ENCODE measurements at places on chromosomes 16 and 17.

- DNase-seq, result no peak
Observed at GRCh38 chr17:74677558-74678466, 34.9 kb downstream of the CD300LF start.

- DNase-seq, result no peak
Observed at GRCh38 chr17:82495844-82496528, 23.5 kb upstream of the FOXK2 start.

DNA sequence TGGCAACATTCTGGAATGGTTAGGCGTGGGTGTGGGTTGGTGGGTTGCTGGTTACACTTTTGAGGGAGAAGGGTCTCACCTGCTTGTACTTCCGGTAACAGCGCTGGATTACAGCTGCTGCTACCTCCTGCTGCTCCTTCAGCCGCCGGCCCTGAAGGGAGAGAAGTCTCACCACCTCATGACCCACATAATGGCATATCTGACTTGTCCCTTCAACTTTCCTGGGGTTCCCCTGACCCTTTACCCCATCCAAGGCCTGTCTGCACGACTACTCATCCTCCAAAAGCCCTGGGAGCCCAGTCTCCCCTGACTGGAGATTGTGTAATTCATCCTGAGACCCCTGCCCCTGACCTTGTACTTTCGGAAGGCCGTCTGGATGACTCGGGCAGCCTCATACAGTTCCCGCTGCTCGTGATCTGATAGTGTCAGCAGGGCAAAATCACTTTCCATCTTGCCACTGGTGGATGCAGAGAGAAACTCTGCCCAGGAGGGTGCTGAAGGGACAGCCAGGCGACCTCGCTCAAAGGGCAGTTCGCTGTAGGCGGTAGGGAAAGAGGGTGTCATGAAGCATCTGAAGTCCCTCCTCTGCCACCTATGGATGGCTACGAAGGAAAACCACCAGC, 2.0 kb upstream of the SPAG7 start:
- no peak for DNase-seq

DNA sequence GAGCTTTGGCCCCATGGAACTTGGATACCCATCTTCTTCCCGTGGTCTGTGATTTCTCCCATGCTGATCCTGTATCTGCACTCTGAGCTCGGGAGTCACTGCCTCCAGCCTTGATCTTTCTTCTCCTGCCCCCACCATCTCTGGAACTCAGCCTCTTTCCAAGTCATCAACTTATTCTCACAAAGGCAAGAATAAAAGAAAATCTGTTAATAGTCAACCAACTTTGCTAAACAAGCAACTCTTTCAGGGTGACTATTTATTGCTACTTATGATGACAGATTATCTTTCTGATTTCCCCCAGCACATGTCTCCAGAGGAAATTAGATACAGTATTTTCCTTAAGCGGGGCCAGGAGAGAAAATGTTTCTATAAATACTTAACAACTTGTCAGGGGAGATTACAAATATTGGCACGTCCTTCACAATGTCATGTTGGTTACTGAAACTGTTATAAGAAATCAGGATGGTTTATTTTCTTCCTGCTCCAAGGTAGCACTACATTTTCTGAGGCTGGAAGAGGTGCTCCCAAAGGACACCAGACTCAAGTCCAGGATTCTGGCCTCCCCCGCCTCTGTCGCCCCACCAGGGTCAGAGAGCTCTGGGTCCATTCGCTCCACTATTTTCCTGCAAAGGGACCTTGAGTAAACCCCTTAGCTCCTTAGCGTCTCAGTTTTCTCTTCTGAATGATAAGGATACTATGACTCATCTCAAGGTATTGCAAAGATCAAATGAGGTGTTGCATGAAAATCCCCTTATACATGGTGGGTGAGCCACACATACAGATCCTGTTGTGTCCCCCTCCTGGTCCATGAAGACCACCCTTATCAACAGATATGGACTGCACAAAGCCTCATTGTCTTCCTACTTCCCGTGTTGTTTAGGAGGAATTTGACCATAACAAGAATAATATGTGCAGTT, 205.2 kb upstream of the WSCD1 start:
- DNase-seq, result no peak

DNA sequence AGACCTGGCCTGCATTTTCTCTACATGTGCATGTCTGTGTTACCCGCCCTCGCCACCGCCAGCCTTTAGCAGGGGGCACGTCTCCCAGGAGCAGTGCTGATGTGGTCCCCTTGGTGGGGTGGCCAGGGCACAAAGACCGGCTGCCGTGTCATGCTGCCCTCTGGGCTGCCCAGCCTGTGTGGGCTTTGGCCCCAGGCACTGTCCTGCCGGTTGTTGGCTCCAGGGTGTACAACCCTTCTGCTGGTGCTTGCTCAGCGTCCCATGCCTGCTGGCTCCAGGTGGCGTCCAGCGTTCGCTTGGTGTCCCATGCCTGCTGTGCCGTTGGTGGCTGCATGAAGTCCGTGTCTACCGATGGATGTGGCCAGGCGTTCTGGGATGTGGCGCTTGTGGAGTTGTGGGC, 4.1 kb downstream of the BAIAP2 start:
- DNase-seq, result no peak

GRCh38 chr16:84475643-84476240, 28.7 kb downstream of the MEAK7 start:
- no peak for DNase-seq

DNA sequence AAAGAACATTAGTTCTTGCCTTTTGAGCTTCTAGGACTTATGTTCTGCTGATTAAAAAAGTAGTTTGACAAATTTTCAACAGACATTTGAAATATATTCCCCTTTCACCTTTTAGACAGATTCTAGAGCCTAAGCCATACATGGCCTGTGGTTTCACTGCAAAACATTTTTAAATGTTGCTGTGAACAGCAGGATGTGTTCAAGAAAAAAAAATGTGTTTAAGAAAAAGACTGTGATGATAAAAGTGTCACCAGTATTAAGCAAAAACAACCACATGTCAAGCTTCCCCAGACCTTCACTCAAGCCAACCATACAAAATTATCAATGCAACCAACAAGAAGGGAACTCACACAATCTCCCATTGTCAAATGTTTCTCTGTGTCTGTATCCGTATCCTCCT, 103.5 kb downstream of the SYCE1L start:
- no peak for DNase-seq

- DNase-seq, result no peak
Observed at GRCh38 chr17:66467766-66468165, 165.4 kb downstream of the PRKCA start.

- no peak for DNase-seq
Observed at GRCh38 chr17:57779706-57780105, 34.6 kb upstream of the CCDC182 start.

DNA sequence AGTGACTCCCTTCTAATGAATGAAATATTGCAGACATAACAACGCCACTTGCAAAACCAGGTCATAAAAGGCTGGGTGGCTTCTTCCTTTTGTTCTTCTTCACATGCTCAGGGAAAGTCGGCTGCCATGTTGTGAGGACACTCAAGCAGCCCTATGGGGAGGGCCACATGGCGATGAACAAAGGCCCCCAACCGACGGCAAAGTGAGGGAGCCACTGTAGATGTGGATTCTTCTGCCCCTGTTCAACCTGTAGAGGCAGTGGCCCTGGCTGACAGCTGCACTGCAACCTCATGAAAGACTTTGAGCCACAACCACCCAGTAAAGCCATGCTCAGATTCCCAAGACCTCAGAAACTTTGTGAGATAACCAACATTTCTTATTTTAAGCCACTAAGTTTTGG, 203.5 kb upstream of the TNRC6C start:
- no peak for DNase-seq

DNA sequence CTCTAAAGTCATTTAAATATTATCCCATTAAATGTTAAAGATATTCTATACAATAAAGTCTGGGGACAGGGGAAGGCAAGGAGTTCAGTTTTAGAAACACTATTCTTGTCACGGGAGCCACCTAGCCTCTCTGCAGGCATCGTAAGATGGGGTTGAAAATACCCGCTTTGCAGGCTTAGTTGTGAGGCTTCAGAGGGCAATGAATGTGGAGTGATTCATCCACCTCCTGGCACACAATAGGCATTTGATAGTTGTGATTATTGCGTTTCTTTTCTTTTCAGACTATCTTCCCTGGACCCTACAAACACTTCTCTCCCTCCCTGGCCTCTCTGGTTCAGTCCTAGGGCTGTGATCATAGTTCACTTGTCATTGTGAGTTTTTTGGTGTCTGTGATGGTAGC, 19.6 kb downstream of the GLP2R start:
- DNase-seq, result no peak

DNA sequence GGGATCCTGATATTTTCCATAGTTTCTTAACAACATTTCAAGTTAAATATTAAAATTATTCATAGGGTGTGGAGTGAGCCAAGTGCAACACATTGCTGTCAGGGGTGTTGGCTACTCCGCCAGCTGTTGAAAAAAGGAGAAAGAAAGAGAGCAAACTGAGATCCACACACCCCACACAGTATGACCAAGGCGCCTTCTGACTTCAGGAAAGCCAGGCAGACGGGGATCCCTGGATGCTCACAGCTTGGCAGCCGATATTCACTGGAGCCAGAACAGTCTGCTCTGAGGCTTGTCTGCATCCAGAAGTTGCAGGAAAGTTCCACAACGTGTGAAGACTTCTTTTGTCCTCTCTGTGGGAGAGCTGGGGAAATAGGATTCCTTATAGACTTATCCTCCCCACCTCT, 9.3 kb downstream of the CHD9NB start:
- DNase-seq, result no peak

GRCh38 chr17:38424297-38424972, 3.8 kb upstream of the ARHGAP23 start:
- no peak for DNase-seq

DNA sequence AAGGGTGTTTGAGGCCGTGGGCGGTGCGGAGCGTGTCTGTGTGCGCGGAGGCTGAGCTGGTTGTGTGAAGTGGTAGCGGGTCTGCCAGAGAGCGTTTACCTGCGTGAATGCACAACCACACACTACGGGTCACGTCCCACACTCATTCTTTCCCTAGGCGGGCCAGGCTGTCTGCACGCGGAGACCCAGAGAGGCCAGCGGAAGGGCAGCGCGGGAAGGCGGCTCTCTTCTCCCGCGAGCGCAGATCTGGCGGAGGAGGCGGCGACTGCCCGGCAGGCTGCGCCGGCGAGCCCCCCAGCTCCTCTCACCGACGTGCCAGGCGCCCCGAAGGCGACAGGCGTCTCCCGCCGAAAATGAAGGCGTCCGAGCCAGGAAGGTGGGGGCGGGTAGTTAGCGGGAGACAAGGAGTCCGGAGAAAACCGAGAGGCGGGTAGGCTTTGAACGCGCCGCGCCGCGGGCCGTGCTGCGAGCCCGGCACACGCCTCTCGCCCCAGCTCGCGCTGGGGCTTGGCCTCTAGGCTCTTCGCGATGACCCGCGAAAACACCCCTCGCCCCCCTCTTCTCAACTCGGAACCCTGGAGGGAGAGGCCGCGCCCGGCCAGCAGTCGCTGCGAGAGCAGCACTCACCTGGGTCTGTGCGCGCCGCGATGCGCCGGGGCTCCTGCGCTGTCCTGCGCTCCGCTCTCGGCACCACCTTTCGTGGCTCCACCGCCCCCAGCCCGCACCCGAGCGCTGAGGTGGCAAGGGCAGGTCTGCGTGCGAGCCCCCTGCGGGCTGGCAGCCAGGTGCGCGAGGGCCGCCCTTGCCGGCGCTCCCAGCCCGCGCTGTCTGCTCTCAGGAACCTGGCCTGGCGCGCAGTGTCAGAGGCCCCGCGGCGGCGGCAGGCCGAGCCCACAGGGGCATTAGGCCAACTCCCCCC, 2.0 kb upstream of the FOXF1 start:
- DNase-seq, result no peak

DNA sequence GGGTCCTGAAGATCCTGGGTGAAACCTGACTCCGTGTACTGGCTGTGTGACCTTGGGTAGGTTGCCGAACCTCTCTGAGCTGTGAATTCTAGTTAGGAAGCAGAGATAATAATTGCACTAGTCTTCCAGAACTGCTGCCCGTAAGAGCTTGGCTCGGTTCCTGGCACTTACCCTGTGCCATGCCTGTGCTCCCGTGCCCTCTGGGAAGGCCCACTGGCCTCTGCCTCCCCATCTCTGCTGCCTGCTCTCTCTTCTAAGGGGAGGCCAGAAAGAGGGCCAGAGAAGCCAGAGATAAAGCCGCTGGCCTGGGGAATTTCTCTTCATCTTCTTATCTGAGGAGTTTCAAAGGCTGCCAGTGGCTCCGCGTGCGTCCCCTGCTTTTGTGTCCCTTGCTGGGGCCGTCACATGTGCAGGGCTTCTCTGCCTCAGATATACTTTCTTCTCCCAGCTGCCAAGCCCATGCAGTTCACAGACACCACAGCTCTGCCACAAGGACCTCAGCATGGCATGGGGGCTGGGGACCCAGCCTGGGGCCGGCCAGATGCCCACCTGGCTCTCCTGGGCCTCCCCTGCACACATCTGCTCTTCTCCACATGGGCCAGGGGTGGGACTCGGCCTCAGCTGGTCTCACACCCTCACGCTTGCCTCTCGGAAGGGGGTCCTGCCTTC, 145.2 kb downstream of the SDK2 start:
- DNase-seq, result no peak

DNA sequence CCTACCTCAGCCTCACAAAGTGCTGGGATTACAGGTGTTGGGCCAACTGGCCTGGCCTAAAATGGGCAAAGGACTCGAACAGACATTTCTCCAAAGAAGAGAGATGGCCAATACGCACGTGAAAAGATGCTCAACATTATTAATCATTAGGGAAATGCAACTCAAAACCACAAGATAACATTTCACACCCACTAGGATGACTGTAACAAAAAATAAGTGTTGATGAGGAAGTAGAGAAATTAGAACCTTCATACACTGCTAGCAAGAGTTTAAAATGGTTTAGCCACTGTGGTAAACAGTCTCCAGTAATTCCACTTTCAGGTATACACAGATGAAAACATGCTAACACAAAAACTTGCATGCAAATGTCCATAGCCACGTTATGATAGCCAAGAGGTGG, 5.7 kb downstream of the TMED6 start:
- no peak for DNase-seq

- no peak for DNase-seq
Observed at GRCh38 chr17:15507896-15508295, 40.5 kb upstream of the CDRT4 start.

DNA sequence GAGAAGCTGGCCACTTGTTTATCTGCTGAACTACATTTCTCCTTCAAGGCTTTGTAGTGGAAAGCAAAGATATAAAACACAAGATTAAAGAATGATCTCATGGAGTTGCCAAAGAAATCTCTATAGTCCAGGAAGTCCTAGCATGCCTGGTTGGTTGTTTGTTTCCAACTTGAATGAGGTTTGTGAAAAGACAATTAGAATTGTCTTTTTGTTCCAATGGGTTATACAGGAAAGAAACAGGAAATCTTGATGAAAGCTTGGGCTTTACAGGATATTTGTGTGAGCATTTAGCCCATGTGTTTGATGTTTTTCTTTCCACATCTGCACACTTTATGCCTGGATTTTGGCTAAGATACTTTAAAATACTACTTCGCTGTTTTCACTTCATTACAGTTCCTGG, 273.4 kb downstream of the CEP112 start:
- no peak for DNase-seq

DNA sequence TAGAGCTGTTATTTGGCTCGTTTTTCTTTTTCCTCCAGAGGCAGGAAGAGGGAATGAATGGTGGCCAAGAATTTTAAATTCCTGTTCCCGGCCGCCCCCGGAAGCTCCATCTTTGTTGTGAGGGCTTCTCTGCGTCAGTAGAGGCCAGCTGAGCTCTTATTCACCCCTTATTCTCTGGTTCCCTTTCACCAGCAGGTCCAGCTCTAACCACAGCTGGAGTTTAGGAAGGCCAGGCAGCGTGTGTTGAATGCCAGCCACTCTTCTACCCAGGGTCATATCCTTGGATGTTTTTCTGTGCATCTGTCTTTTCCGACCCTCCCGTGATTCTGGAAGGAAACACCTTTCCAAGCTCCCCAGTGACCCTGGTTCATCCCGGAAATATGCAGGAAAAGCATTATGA, 570.5 kb downstream of the WWOX start:
- DNase-seq, result no peak

- DNase-seq, result no peak
Observed at GRCh38 chr16:13348416-13348815, 447.0 kb downstream of the SHISA9 start.
